ENCODE measurements at places on chromosomes 12 and 14. TPM values are rescaled to one million over a fixed set of nuclear protein-coding genes. Genes with fewer than 3 reads are reported as not detected.

The MYO1H gene
- not detected for total RNA-seq

The KCNMB4 gene
- total RNA-seq: 0.20 TPM

The POU6F1 gene
- 2.4 TPM for total RNA-seq

The UNC119B gene
- total RNA-seq: 26.6 TPM

The GYS2 gene
- 0.05 TPM for total RNA-seq

The ORAI1 gene
- 34.4 TPM for total RNA-seq

The C12orf50 gene
- not detected for total RNA-seq

The CABP1 gene
- total RNA-seq: 0.22 TPM

The LHX5 gene
- total RNA-seq: not detected

The PPP1R36 gene
- not detected for total RNA-seq

The NAA30 gene
- total RNA-seq: 13.2 TPM
